ENCODE measurements at places on chromosomes 5 and 9.

- DNase-seq = no peak
Measured at GRCh38 chr5:168691891-168692290, 112.7 kb upstream of the PANK3 start.

DNA sequence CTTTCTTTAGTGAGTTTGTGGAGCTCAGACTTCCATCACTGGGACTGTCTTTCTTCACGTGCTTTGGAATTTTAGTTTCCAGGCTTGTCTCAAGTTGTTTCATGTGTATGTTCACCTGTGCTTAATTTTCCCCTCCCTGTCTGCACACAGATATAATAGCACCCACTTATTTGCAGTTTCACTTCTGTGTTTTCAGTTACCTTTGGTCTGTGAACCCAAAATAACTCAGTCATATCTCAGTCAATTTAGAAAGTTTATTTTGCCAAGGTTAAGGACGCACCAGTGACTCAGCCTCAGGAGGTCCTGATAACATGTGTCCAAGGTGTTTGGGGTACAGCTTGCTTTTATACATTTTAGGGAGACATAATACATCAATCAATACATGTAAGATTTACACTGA is 330.4 kb downstream of the ICE1 start:
- no peak for DNase-seq

DNA sequence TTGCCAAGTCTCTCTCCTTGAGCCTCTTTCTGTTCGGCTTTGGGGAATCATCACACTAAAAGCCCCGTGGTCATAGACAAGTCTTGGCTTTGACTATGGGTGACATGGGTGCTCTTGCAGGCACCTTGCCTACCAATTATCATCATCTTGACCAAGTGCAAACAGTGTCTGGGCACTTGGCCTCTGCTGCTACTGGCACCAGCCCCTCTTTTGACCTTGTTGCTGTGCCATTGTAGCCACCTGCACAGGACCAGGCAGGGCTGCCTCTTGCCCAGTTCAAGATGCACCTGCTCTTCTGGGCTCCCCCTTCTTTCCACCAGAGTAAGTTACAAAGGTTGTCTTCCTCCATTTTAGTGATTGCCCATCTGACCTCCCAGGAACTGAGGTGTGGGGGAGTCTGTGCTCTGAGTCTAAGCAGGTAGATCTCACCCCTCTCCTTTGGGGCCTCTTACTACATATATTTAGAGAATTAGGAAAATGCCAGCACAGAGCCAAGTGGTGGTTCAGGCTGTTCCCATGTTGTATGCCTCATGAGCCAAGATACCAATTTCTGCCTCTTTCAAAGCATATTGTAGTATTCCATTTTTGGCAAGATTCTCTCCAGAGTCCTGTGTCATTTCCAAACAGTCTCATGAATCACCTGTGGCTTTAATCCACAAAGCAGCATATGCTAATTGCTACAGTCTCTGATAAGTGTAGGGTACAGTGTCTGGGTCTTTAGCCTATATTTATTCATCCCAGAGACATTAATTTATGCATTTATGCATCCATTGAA is 142.9 kb upstream of the DAP start:
- DNase-seq = no peak

DNA sequence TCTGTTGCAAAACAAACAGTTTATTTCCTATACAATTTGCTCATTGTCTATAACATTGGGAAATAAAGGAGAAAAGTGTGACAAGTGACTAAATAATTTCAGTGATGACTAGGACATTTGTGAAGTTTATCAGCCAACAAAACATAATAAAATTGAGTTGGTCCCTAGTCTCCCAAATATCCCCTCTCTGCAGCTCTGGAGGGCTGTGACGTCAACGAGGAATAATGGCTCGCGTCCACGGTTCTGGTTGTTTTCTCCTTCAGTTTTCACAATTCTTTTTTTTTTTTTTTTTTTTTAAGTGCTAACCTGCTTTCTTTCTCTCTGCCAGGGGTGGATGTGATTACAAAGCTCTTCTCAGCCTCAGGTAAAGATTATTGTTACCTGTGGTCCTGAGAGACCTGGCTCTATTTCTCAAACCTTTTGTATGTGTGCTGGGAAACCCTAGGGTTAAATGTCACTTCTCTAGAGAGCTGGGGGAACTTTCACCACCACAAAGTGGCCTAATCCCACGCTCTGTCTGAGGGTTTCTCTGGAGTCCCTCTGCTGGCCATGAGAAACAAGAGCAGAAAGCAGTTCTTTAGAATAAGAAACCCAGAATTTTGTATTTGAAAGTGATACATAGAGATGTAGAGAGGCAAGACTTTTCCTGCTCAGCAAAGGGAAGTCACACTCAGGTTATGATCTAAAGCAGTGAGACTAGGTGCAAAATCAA is 36.2 kb upstream of the ANKRD55 start:
- DNase-seq = no peak

DNA sequence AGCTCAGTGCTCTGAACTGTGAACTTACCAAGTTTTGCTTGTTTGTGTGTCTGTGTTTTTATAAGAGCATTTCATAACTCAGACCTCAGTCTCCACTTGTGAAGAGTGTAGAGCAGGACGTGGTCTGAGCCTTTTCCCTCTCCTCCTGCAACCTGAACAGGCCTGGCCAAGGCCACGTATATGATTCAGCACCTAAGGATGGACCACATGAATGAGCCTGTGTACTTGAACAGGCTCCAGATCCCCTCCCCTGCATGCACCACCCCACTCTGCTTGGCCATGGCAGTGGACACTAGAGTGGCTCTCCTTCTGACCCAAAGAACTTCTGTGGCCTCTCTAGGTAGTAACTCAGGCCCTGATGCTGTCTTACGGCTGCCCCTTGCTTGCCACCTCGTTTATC is 125.9 kb upstream of the FSTL4 start:
- DNase-seq = no peak

GRCh38 chr9:35713578-35713977 is 18.4 kb downstream of the TLN1 start:
- DNase-seq = no peak

DNA sequence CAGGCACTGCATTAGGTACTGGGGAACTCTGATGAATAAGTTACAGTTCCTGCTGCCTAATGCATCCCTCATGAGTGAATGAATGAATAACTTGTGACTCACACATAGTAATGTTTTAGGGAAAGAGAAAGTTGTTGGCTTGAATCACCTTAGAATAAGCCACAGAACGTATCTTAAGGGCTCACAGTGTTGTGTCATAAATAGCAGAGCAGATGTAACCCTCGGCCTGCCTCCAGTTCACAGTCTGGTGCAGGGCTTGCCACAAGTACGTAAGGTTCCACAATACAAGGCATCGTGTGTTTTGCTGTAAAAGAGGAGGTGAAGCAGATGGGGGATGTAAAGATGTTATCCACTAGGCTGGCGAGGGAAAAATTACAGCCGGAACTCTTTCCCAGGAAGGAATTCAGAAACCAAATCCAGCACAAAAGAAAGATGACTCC is 218.7 kb downstream of the TRPM3 start:
- DNase-seq = peak; percentile 95

DNA sequence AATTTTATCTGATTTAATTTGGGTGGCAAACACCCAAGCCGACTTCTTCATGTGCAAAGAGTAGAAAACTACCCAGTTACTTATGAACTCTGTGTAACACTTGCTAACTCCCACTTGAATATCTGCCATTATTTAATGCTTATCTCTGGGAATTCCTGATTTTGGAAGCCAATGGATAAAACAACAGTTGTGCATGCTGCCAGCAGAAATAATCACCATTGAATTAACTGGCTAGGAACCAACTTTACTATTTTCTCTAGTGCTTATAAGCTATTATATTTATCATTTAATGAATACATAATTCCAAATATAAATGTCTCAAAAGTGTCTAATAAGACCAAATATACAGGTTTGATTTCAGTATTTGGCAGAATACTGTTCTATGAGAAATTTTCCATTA is 85.7 kb downstream of the IZUMO3 start:
- no peak for DNase-seq

DNA sequence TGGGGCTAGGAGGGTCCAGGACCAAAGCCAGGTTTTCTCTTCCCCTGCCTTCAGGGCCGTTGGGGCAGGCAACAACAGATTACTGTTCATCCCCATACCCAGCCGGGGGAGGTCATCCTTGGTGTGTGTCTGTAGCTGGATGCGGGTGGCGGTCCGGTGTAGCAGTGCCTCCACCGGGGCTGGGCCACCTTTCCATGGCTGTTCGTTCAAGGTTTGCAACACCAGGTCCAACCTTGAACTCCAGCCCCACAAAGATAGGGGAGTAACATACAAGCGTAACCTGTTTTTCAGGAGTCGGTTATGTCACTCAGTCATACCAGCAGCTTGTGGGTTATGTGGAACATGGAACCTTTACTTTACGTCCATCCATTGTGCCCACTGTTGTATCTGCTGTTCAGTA is 58.5 kb upstream of the FAM120A start:
- DNase-seq = no peak

DNA sequence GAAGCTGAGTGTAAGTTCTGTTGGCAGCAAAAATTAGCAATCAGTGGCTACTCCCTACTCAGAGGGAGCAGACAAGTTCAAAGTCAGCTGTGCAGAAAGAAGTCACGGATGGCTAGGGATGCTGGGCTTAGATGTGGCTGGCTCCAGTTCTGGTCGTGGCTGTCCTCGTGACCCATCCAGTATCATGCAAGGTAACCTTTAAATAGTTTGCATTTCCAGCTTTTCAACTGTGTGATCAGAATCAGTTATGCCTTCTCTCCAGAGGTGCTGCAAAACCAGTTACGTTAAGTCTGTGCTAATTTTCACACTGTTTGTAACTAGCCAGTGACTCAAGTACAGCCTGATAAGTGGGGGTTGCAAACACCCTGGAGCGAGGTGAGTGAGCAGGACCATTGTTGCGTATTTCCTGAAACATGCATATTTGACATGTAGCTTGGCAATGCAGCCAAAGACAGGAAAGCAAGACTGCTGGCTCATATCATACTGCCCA is 302.4 kb downstream of the ATPSCKMT start:
- no peak for DNase-seq

- DNase-seq = no peak
Measured at GRCh38 chr9:76798527-76798926, 34.3 kb downstream of the PCA3 start.

- DNase-seq = no peak
Measured at GRCh38 chr9:117435630-117436261, 20.9 kb upstream of the ASTN2 start.

GRCh38 chr5:40623480-40624420 is 56.0 kb upstream of the PTGER4 start:
- DNase-seq = no peak

DNA sequence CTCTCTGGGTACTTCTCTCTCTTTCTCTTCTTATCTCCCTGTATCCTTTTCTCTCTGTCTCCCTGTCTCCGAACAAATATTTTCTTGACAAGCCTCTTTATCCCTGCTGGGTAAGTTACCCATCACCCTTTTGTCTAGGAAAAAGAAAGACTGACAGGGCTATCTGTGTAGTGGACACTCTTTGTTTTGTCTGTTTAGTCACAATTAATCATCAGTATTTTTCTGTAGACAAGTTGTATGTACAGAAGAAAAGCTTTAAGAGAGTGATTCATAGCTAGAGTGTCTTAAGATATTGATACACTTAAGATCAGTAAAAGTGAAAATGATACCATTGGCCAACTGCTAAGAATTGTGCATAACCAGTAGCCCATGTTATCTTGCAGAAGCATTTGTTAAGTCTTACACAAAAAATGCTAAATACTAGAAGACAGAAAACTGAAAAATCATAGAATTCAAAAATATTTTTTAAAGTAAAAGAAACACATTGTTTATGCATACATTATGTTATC is 1043.8 kb upstream of the EDIL3 start:
- DNase-seq = no peak

DNA sequence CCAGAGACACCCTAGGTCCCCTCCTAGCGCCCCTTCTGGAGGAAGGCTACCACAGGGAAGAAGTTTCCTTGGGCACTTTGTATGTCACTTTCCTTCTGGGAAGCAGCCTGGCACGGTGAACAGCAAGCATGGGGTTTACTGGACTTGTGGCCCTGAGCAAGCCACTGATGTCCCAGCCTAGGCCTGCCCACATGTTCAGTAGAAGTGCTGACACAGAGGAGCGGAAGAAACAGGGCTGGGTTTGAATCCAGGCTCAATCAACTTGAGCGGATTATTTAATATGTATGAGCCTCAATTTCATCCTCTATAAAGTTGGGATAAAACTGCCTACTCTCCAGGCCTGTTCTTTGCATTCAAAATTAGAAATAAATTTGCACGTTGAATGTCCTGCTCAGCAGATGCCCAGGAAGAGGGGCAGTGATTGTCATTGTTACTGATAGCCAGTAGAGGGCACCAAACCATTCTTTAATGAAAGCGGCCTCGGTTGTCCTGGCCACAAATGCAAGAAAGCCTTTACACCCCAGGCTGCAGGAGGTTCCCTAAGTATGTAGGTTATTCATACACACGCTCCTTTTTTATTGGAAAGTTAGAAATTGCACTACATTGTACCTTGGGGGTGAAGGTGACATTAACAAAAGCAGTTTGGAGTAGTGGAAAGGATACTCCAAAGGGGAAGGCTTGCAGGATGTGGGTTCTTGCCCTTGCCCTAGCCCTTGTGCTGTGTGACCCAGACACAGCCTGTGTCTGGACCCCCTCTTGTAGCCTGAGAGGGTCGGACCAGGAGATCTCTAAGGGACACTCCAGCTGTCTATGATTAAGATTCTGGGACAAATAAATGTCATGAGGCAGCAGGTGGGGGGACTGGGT is 13.4 kb upstream of the XPA start:
- no peak for DNase-seq

DNA sequence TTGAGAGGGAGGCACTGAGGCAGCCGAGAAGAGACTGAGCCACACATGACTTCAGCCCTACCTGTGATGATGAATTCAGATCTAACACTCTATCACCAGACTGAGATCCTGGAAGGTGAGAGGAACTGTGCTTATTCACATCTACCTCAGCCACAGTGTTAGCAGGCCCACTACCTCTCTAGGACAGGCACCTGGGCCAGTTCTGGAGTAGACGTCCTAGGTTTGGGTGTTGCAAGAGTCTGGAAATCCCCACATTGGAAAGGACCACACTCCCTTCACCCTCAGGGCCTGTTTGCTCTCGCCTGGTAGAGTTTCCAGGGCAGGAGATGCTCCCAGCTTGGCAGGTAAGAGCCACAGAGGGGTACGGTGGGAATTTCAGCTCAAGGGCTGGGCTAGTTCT is 113.8 kb upstream of the CCL21 start:
- no peak for DNase-seq

- no peak for DNase-seq
Measured at GRCh38 chr5:174571662-174572397, 152.6 kb upstream of the MSX2 start.

- DNase-seq = no peak
Measured at GRCh38 chr9:130182381-130182909, 10.2 kb downstream of the NCS1 start.
